Activated CD4-positive, alpha-beta T cell treated with anti-CD3 and anti-CD28 coated beads, Interleukin-2, Interleukin-4, amounts not matched to agents 100 ng/mL and 50 ng/mL, durations not matched to agents 16 hours and 8 hours (primary cell): ENCODE measurements at places on chromosomes 3 and 15.

- DNase-seq, result no peak
These were observed 89.5 kb downstream of the DHX30 start for GRCh38 chr3:47892286-47893040.

DNA sequence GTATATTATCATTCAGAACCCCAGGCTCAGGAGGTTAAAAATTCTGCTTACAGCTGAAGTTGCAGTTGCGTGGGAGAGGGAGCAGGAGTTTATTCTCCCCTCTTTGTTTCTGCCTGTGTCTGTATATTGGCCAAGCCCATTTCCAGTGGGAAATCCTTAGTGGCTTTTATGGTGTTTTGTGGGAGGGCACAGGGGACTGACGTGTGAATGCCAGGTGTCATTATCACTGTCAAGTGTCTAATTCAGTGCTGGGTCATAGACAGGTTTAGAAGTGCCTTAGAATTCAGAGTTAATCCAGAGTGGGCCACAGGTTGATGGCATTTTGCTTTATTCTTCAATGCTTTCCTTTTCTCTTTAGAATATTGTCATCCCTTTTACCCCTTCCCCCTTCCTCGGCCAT lies 33.4 kb downstream of the SLCO3A1 start:
- no peak for DNase-seq

DNA sequence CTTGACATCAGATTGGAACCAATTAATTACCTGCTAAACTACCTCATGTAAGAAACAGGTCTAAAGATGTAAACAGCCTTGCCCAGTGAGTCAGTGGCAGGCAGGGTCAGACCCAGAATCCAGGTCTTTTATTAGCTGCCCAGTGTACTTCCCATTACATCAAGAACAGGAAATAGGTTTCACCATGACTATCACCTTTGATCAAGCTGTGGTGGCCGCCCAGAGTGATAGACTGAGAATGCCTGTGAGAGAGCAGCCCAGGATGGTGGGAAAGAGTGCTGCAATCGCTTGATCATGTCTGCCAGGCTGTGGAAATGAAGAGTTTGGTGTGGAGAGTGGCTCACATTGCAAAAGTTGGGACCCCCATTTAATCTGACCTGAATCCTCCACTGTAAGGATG lies 61.3 kb upstream of the PIAS1 start:
- no peak for DNase-seq

DNA sequence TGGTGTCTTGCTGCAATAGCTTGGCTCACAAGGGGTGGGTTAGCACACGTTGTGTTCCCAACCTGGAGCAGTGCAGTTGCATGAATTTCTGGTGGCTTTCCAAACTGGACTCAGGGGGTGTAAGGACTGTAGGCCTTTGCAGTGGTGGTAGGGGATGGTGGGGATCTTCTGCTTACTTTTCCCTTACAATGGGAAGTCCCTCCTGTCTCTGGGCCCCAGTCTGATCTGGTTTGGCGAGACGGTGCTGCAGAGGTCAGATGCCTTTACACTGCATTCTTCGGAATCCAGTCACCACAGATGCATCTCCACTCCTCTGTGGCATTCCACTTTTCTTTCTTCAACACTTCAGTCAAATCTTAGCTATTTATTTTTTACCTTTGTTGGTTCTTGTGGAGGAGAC lies 132.1 kb downstream of the DOCK3 start:
- DNase-seq, result no peak

DNA sequence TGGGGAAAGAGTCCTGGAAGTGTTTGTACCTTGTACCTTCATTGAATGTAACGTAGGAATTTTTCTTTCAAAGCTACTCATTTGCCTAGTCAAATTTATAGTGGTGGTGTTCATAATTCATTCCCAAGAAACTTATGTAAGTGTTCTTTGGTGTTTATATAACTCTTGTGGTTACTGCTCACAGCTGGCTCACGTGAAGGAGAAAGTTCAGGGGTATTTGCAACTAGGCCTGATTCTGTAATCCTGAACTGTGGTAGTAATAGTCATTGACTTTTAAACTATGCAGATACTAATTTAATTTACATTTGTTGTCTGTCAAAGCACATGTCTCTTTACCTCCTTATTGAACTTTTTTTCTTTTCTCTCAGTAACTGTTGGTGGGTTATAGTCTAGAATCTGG lies 50.5 kb upstream of the TEX264 start:
- no peak for DNase-seq

GRCh38 chr3:175103298-175103697 lies 244.2 kb downstream of the NAALADL2 start:
- DNase-seq, result no peak

DNA sequence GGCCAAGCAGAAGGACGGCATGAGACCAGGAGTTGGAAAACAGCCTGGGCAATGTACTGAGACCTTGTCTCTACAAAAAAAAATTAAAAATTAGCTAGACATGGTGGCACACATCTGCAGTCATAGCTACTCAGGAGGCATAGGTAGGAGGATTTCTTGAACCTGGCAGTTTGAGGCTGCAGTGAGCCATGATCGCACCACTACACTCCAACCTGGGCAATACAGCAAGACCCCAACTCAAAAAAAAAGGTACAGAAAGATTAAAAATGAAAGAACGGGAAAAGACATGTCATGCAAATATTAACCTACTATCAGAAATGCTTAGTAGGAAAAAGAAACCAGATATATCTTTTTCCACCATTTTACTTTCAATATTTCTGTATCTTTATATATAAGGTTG lies 99.6 kb upstream of the ATP11B start:
- DNase-seq, result no peak

DNA sequence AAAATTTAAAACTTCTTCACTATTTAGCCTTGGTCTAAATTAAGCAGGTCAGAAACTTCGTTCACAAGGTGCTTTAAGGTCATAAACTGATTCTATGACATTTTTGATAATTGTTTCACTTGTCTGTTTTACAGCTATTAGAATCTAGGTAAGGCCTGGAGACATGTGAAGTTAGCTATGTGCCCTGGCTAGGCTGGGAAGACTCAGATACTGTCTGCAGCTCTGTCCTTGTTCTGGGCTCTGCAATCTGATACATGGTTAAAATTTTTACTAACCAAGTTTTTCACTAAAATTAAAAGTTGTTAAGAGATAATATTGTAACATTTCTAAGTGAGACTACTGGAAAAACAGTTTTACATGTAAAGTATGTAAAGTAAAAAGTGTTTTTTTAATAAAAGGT lies 479.6 kb upstream of the EPHA6 start:
- no peak for DNase-seq

DNA sequence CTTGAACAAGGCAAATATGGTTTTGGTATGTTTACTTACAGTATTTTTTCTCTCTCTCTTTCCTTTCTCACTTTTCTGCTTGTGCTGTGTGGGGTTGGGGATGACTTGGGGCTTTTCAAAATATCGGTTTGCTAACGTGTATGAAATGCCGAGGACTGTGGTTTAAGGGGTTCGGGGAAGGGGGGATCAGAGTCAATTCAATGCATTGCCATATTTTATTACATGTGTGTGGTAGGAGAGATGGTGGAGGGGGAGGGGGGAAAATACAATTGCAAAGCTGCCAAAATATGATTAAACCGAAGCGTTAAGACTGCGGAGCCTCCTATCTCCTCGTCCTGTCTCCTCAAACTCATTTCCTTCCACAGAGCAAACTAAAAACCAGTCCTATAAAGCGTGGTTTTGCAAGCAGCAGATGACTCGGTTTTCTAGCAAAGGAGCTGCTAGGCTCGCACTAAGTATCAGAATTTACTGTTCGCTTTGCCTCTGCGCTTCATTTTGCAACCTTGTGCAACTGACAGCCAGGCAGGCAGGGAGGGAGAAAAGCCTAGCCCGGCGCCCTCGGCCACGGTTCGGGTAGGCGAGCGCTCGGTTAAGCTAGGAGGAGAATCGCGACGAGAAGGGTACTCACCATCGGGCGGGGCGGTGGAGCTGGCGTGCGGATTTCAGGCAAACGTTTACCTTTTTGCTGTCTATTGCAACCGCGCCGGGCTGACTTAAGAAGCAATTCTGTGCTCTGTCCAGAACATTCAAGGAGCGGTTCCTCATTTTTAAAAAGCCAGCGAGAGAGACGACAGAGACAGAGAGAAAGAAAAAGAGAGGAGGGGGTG lies 4.0 kb upstream of the NR2F2 start:
- no peak for DNase-seq

DNA sequence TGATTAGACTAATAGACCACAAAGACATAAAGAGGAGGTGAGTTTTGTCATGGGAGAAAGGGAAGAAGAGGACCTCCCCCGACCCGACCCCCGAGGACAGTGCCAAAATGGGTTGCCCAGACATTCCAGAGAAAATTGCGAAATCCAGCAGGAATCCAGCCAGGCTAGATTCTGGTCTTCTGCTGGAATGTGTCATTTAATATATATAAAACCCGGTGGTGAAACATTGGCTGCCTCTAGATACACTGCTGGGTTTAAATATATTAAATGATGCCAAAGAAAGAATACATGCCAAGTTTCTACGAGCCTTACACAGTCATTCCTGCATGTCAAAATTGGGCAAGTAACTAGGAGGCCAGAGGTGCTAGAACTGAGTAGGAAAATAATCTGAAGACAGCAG lies 45.3 kb upstream of the SPESP1 start:
- DNase-seq, result no peak
